ENCODE measurements at places on chromosomes 2 and 18.

DNA sequence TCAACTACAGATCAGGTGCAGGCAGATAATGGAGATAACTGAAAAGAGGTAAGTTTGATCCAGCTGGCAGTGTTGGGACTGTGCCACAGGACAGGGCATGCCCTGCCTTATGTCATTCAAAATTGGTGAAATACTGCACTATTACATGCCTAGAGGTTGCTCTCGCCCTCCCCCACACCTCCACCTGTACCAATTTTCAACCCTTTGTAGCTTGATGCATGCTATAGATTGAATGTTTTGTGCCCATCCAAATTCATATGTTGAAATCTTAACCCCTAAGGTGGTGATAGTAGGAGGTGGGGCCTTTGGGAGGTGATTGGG is 72.1 kb upstream of the LYPD6B start:
- DNase-seq: no peak

DNA sequence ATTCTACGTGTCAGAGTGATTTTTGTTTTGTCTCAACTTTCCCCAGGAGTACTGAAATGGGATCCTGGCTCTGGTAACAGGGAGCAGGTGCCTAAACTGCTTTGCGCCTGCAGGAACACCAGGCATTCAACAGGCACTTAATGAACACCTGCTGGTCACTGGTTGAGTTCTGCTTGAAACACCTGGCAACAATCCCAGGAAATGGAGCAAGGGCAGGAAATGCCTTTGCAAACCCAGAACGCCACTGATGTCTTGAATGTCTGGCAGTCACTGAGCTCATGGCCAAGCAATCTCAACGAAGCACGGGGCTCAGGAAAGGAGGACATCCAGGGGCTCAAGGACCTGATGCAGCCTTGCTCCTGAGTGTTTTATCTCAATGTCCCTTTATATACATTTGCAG is 360.0 kb upstream of the RAB6C start:
- DNase-seq: no peak

DNA sequence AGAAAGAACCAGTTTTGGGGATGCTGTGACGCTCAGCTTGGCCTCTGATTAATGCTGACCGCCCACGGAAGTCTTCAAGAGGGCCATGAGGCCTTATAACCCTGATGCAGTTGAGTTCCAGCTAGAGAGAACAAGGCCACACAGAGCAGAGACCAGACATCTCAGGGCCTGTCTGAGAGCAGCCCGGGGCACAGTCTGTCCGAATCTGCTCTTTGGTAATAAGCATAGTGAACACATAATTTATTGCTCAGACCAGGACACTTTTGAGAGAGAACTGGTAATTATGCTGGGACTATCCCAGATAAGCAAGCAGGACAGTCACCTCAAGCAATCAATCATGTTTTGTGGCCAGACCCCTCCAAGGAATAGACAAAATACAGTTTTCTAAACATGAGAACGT is 68.5 kb downstream of the STPG4 start:
- no peak for DNase-seq

GRCh38 chr2:25340181-25340921 is 1.4 kb downstream of the DNMT3A start:
- DNase-seq: no peak

GRCh38 chr2:54772110-54772509 is 48.6 kb downstream of the EML6 start:
- no peak for DNase-seq
